ENCODE measurements at places on chromosomes 16 and 17.

DNA sequence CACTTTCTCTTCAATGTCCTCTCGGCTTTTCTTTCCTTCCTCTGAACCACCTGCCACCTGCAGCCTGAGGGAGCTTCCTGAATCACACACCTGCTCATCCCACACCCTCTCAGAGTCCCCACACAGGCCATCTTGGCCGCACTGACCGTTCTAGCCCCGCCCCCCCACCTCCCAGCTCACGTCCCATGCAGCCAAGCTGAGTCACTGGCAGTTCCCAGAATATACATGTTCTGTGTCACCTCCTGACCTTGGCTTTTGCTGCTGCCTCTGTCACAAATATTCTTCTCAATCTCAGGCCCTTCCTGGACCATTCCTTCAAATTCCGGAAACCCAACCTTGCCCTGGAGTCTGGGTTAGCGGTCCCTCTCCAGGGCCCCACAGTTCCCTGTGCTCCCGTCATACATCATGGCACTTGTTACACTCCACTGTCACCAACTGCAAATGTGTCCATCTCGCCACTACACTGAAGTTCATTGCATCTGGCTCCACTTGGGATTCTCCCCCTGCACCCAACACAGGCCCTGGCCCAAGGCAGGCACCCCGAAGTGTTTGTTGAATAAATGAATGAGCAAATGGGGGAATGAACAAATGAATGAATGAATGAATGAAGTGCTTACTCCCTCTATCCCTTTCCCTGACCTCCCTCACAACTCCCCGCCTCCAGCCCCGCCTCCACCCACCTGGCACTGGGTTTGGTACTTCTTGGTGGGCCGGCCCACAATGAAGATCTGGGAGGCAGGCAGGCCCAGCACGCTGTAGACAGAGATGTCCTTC, 12.8 kb downstream of the PIMREG start:
- no peak for DNase-seq

- DNase-seq, result no peak
Observed at GRCh38 chr16:62035115-62036092, 834 bp downstream of the CDH8 start.

- no peak for DNase-seq
Observed at GRCh38 chr17:15926039-15926740, 18.7 kb upstream of the ADORA2B start.

DNA sequence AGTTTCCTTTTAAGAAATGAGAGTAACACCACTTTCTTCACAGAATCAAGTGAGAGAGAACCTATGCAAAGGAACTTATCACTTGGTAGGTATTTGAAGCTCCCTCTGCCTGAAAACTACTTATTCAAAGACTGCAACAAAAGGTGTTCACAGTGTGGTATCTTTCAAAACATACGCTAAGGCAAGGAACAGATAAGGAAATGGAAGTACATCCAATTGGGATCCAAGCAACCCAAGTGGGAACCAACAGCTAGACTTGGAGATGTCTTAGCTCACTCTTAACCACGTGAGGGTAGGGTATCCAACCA, 431 bp upstream of the PPM1E start:
- DNase-seq, result no peak

DNA sequence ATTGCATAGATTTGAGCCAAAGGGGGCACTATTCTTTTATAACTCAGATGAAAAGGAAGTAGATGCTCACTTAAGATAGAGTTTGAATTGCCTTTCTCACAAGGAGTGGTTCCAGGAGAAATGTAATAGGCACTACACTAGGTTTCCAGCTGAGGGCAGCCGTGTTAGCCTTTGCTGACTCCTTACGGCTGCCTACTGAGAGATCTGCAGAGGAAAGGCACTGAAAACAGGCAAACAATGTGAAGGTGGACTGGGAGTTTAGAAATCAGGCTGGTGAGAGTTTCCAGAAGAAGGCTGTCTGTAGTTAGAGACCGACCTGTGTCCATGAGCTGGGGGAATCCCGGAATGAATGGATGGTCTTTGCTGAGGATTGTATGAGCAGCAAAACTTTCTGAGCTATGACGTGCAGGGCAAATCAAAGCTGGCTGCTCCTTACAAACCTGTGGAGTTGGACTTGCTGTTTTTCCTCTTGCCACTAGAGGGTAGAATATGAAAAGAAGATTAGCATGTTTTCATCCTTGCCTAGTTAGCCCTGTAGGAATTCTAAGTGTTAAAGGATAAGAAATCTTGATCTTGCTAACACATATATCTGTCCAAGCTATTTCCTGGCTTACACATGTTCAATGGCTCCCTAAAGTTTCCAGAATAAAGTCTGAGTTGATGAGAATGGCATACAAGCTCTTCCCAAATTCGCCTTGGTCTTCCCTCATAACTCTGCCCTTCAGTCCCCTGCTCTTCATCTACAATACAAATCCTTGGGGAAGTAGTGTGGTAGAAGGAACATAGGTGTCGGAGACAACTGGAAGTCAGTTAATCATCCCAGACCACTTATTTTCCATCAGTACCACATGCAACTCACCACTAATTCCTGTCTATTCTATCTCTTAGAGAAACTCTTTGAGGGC, 20.1 kb upstream of the TAOK1 start:
- DNase-seq, result peak; percentile 40

GRCh38 chr17:78185981-78186691, 716 bp downstream of the TK1 start:
- DNase-seq, result no peak

DNA sequence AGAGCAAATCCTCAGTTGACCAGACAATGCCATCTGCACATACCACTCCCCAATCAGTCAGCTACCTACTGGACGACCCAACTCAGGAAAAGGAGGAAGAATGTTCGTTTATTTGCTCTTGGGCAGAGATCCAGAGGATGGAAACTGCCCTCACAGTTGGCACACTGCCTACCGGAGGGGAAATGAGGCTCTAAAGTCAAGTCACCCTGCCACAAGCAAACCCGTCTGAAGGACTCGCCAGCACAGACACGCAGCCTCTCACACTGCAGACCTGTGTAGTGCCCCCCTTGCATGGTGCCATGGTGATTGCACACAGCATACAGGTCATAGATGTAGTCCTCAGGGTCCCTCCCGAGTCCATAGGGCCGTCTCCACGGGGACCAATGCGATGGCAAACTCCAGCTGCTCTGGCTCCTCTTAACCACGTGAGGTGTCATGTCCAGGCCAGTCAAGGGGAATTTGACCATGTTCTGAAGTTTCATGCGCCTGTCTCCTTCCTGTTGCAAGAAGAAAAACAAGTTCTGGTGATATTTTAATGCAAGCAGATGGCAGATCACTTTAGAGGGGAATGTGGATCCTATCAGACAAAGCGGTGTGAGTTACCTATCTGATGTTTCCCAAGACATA, 69.5 kb downstream of the USP31 start:
- DNase-seq, result no peak

Measured in naive thymus-derived CD8-positive, alpha-beta T cell (primary cell).